ENCODE measurements at places on chromosomes 4 and X. TPM values are rescaled to one million over a fixed set of nuclear protein-coding genes. Genes with fewer than 3 reads are reported as not detected.

The AFP gene
- total RNA-seq = 0.99 TPM

The CXXC4 gene
- total RNA-seq = 0.71 TPM

- no peak for DNase-seq
Measured at GRCh38 chr4:155569960-155570515, 96.6 kb upstream of the GUCY1A1 start.

- no peak for DNase-seq
Measured at GRCh38 chr4:143538979-143539669, 25.6 kb downstream of the SMARCA5 start.

The LRRC66 gene
- 0.99 TPM for total RNA-seq

- DNase-seq = no peak
Measured at GRCh38 chr4:152095701-152096070, 334.9 kb upstream of the GATB start.

All from aorta (tissue), 5 donors.